ENCODE measurements at places on chromosomes 11 and 22.

- no peak for DNase-seq
These were observed 452.9 kb downstream of the MN1 start for GRCh38 chr22:27348634-27349033.

DNA sequence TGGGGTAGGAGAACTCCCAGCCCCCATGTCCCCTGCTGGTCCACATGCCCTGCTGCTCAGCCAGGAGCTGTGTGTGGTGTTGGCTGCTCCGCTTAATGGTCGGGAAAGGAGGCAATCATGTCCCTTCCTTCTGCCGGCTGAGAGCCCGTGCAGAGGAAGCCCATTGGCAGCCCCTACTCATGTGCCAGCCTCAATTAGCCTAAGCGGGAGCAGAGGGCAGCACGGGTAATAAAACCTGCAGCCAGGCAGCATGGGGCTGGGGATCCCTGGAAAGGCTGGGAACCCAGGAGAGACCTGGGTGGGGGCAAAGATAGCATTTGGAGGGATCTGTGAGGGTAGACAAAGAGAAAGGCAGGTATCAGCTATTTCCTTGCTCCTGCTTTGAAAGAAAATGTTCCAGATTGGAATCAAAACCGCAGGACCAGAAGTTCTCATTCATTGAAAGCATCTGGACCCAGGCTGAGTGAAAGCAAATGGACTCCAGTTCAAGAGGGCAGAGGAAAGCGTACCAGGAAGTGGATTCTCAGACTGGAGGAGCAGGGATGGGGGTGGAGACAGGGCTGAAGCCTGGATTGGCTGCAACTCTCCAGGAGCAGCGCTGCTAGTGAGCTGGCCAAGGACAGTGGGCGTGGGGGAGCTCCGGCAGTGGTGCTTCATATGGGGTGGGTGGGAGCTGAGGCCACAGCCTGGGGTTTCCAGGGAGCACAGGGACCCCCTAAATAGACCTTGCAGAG lies 103.4 kb upstream of the NECTIN1 start:
- DNase-seq, result no peak

GRCh38 chr11:127130321-127130720 lies 129.8 kb upstream of the KIRREL3 start:
- DNase-seq, result no peak

GRCh38 chr11:46600194-46600960 lies 6.6 kb upstream of the AMBRA1 start:
- DNase-seq, result no peak

DNA sequence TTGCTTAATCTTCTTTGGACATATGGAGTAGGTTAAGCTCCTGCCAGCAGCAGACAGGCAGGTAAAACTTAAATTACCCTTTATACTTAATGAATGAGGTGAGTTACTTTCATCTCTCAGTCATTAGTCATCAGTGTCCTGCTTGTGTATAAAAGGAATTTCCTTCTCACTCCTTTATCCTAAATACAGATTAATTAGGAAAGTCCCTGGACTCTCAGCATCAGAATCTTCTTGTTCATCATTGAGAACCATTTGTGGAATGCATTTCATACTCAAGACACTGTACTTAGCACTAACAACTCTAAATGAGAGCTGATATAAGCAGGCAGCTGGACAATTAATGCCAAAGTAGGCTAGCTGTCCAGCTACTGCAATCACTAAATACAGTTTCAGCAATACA lies 630.4 kb downstream of the METTL15 start:
- DNase-seq, result no peak

GRCh38 chr11:132586801-132587200 lies 945.5 kb downstream of the OPCML start:
- no peak for DNase-seq

DNA sequence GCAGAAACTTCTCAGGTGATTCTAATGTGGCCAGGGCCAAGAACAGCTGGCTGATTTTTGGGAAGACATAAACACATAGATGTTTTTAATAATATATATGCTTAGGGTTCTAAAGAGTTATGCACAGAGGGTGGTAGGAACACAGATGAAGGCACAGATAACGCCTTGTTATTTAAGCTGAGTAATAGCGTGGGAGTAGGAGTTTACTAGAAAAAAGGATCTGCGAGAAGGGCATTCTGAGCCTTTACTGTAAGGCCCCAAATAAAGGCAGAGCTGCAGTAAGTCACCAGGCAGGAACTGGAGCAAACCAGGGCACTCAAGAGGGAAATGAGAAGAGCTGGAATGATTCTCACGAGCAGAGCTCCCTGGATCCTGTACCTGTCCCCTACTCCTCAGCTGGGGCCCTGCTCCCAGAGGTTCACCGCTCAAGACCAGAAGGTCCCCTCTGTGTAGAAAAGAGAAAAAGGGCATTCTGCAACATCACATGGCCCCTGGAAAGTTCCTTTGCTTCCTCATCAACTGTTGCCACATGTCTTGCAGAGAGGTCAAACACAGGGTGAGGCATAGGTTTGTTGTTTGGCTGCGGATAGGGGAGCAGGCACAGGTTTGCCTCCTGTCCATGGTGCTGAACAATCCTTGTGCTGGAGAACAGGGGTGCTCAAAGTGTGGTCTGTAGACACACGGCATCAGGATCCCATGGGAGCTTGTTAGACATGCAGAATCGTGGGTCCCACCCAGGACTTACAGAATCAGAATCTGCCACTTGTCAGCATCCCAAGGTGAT lies 125.7 kb downstream of the TENM4 start:
- DNase-seq, result peak; percentile 58

DNA sequence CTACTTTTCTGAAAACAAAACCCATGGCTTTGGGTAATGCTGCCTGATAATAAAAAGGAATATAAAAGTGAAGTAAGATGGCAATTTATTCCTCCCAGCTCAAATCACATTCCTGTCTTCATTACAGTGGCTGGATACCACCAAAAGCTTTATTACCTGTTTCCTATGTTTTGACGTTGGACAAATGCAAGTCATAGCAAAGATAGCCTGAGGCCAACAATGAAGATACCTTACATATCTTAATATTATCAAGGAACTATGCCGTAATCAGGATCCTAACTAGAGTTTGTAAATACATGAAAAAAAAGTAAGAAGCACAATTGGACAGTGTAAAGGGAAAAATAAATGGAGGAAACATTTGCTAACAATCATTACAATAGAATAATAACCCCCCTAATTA lies 202.4 kb downstream of the SOX6 start:
- no peak for DNase-seq

GRCh38 chr11:95920460-95921105 lies 3.3 kb downstream of the MTMR2 start:
- no peak for DNase-seq

- DNase-seq, result no peak
These were observed 46.1 kb upstream of the JAM3 start for GRCh38 chr11:134022748-134023147.

GRCh38 chr11:126663749-126664592 lies 308.5 kb downstream of the ST3GAL4 start:
- DNase-seq, result no peak

- DNase-seq, result no peak
These were observed 2.9 kb downstream of the MICAL2 start for GRCh38 chr11:12113294-12113693.

DNA sequence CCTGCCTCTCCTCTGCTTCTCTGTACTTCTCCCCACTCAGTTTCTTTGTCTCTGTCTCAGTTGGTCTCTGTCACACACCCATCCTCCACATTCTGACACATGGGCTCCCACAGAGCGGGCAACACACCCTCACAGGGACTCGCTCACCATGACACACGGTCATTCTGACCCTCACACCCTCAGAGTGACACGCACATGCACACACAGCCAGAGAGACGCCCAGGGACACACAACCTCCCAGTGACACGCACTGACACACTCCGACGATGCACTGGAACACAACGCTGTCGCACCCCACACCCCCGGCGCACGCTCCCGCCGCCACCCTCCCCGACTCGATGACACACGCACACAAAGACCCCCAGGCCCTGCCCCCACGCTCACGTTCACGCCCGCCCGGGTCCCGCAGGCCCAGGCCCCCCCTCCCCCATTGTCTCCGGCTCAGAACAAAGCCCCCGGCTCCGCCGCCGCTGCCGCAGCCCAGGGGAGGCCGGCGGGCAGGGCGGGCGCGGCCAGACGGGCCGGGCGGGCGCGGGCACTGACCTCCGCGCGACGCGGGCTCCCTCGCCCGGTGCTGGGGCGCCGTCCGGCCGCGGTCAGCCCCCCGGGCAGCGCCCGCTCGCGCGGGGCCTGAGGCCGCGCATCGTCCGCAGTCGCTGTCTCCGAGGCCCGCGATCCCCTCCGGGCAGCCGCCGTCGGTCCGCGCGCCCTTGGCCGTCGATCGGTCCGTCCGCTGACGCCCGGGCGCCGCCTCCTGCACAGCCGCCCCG lies 404 bp downstream of the DCHS1 start:
- peak; percentile 34 for DNase-seq

- no peak for DNase-seq
These were observed 76.1 kb downstream of the BBOX1 start for GRCh38 chr11:27116684-27117083.

DNA sequence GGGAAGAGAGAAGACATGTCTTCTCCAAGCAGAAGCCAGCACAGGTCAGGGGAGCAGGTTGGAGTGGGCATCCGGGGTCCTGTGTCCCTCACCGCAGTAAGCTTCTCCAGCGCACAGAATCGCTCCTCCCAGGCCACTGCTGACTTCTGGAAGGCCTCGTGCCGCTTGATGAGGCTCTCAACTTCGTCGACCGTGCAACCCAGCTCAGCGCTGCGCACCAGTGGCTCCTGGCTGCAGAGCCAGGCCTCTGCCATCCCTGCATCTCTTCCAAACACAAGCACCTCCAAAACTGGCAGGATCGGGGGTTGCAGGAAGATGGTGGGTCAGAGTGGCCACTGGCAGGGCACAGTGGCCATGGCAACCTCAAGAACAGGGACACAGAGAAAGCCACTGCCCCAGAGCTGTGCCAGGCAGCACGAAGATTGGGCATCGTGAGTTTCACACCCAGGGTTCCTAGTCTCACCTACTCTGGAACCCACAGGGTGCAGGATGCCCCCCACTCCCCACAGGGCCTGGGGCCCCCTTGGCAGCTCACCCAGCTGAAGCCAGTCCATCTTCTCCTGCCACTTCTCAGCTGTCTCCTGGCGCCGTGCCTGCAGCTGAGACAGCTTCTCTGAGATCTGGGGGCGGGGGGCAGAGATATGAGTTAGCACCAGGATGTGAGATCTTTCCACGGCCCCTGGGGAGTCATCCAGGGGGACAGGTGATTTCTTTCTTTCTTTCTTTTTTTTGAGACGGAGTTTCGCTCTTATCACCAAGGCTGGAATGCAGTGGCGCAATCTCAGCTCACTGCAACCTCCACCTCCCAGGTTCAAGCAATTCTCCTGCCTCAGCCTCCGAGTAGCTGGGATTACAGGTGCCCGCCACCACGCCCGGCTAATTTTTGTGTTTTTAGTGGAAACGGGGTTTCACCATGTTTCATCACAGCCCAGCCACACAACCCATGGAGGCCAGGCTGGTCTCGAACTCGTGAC lies 11.2 kb upstream of the RBM4B start:
- DNase-seq, result no peak

DNA sequence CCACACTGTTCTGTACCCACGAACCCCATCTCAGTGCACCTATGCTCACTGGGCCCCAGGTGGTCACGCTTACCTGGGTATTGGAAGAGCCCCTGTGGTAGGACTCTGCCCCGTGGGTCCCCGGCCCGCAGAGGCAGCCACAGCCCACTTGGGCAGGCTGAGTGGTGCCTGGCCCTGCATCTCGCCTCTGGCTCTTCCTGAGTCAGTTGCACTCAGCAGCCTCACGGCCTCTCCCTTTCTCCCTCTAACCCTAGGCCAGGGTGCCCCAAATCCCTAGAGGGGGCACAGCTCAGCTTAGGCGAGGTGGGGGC lies 9.7 kb downstream of the CRELD2 start:
- DNase-seq, result no peak

- no peak for DNase-seq
These were observed 57.9 kb upstream of the FSHB start for GRCh38 chr11:30172883-30173311.

GRCh38 chr11:118662401-118663271 lies 16.8 kb downstream of the TREH start:
- no peak for DNase-seq

- no peak for DNase-seq
These were observed 92.8 kb upstream of the FIBIN start for GRCh38 chr11:26901162-26901561.

DNA sequence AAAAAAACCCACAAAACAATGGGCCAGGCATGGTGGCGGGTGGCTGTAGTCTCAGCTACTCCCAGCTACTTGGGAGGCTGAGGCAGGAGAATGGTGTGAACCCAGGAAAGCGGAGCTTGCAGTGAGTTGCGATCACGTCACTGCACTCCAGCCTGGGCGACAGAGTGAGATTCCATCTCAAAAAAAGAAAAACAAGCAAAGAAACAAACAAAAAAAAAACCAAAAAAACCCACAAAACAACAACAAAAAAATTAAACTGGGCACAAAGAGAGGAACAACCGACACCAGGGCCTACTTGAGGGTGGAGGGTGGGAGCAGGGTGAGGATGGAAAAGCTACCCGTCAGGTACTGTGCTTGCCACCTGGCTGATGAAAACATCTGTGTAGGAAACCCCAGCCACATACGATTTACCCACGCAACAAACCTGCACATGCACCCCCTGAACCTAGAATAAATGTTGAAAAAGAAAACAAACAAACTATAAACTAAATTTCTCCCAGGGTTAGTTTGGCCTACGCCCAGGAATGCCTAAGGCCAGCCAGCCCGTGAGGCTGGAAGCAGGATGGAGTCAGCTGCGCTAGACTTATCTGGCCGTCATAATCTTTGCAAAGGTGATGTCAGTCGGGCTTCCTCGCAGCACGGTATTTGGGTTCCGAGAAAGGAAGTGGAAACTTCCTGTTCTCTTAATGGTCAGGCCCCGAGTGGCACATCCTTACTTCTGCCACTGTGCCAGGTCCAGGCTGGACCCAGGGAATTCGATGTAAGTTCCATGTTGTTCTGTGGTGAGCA lies 21.9 kb upstream of the CYB5R3 start:
- no peak for DNase-seq

- DNase-seq, result no peak
These were observed 45.9 kb downstream of the SLC1A2 start for GRCh38 chr11:35373284-35373933.

- DNase-seq, result no peak
These were observed 64.7 kb upstream of the WT1 start for GRCh38 chr11:32500001-32500400.

DNA sequence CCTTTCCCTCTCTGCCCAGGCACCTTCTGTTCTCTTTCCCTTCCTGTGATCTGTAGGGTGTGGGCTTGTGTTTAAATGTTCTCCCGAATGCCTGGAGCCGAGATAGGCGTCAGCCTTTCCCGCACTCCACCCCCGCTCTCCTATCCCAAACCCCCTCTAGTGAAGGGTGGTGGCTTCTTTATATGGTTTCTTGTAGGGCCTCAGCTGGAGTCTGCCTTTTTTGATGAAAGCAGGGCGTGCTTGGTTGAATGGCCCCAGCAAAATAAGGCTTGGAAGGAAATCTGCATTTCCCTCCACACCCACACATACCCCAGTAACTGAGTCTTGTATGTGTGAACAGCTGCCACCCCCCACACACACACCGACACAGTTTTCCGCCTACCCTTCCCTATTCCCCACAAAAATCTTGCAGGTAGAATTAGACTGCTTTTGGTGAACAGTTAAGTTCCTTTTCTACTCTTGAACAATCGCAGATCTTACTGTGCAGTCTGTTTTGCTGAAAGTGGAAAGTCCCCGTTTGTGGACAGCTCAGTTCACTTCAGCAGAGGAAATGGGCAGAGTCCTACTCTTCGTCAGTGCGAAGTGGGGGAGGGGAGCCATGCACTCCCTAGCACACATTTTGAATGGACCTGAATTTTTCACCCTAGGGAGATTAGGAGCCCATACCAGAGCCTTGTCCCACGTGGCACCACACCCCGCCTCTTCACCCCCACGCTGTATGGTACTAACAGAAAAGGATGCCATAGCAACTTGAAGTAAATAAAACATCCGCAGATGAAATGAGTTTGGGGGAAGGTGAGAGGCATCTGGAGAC lies 25.5 kb upstream of the GRK2 start:
- DNase-seq, result no peak

Measured in WTC11 (cell line).